Fibroblast of skin of right quadriceps (primary cell): ENCODE measurements at places on chromosomes 12 and 14.
A peak's percentile ranks its signal among the peaks of the same experiment; 100 is the strongest.

GRCh38 chr14:71688576-71688975, 243.7 kb upstream of the RGS6 start:
- DNase-seq, result peak; percentile 70

DNA sequence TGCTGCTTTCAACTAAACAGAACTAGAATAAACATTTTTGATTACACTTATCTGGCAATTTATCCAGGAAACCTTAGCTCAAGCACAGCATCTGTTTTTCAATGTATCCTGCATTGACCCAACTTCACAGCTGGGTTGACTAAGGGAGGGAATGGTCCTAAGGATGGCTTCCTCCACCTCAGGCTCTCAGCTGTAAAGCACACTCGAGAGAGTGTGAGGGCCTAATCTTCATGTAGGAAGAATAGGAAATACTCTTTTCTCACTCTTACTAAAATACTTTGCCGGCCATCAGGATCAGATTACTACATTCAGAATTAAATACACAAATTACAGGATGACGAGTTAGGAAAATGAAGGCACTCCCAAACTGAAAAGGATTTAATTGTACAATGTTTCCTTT, 7.2 kb downstream of the SETD3 start:
- DNase-seq, result no peak

- DNase-seq, result peak; percentile 88
Observed at GRCh38 chr12:65533177-65533883, 254.8 kb downstream of the MSRB3 start.

- no peak for DNase-seq
Observed at GRCh38 chr14:31568161-31568560, 7.0 kb downstream of the NUBPL start.

DNA sequence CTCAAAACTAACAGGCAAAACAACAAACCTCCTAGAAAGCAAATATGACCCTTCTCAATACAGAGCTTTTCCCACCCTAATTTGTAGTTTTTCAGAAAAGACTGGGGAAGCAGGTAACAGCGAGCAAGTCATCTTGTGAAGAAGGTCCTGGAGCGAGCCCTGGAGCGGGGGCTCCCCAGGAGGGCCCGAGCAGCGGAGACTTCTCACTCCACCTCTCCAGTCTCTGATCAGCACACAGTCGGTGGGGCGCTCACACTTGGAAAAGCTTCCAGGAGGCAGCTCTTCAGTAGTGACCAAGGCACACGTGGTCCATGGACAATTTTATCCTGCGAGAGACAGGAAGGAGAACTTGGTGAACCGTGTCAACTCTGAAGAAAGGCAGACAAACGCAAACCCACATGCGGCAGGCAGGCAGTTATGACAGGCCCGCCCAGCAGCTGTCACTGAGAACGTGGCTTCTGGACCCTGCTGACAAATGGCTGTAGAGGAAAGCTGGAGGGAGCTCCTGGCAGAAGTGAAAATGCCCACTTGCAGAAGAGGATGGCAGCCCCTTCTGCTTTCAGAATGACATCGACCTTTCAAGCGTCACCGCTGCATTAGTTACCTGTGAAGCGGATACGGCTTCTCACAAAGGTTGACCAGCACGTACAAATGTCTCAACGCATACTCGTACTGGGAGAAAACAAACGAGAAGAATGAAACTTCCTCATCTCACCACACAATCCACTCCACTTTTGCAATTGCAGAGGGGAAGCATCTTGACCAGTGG, 44.2 kb downstream of the LGMN start:
- DNase-seq, result no peak

GRCh38 chr12:108526482-108527165, 11.5 kb downstream of the FICD start:
- peak; percentile 31 for DNase-seq

DNA sequence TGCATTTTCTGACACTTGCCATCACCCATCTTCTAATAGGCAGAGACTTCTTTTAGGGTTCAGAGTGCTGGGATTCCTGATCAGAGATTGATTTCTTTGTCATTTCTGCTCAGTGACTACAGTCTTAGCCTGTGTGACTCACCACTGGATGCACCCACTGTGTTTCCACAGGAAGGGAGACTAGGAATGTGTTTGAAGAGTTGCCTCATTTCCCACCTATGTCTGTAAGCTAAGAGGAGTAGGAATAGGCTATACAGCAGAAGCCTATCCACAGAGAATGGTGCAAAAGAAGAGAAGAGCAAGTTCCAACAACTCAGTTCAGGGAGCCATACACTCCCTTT, 60.2 kb upstream of the ACTN1 start:
- DNase-seq, result peak; percentile 82

DNA sequence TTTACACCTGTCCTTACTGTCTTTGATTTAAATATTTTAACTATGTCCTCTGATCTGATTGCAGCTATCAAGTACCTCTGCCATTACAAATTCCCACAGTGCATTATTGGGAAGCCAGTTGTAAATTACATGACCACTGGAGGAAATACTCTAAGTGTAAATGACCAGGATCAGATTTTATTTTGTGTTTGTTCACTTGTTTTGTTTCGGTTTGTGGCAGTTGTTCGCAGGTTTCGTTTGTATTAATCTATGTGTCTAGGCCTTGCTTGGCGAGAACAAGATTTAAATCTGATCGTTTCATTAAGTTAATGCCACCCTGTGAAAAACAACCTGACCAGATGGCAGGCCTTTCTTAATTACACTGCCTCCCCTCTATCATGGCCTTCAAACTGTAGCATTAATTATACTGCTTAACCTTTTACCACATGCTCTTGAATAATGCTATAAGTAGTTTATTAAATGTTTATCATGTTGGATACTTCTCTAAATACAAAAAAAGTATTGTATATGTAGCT, 990.1 kb downstream of the TMTC2 start:
- DNase-seq, result no peak

- no peak for DNase-seq
Observed at GRCh38 chr12:117125272-117125613, 26.0 kb upstream of the TESC start.

DNA sequence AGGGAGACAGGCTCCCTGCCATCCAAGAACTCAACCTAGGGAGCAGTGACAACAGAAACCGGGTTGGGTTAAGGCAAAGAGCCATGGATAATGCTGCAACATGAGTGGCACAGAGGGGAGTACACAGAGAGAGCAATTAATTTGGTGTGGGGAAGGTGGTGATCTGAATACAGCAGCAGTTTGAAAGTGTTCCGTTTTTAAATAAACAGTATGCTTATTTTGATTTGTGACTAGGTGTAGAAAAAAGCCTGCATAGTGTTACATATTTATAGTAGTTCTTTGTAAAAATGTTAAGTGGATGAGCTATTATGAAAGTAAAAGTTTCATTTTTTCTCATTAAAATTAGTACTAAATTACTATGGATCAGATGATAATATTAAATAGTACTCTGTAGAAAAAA, 8.7 kb downstream of the AKAP5 start:
- no peak for DNase-seq

- peak; percentile 92 for DNase-seq
Observed at GRCh38 chr12:28899951-28900350, 249.1 kb upstream of the FAR2 start.

- DNase-seq, result no peak
Observed at GRCh38 chr14:68283378-68284123, 464.0 kb downstream of the RAD51B start.

DNA sequence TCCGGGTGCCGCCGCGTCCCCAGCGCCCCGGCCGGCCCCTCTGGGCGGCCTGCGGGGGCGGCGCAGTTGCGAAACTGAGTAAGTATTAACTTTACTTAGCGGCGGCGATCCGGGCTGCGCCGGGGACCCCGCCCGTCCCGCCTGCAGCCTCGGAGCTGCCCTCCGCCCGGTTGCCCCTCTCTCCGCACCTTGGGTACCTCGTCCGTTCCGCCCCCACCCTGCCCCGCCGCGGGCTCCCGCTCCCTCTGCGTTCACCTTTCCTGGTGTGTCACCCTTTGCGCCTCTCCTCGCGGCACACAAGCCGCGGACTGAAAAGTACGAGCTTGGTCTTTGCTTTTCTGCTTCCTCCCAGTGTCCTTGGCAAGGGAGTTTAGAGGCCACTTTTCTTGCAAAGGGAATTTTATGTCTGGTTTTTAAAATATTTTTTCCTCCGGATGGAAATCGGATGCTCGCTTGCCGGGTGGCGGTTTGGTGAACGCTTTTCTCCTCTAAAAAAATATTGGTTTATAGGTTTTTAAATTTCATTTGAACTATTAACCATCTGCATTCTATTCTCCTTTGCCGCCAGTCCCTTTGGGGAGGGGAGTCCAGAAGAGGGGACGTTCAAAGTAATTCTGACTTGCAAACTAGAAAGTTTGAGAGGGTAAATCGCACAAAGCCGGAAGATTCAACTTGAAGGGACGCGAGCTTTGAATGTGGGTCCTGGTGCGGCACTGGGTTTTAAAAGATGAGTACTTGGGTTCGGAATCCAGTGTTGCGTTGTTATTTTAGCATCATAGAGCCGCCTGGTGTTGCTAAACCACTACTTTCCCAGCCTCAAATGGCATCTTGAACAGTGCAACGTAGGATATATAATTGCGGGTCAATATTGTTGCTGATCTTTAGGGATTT, 834 bp downstream of the RASSF8 start:
- DNase-seq, result peak; percentile 85

DNA sequence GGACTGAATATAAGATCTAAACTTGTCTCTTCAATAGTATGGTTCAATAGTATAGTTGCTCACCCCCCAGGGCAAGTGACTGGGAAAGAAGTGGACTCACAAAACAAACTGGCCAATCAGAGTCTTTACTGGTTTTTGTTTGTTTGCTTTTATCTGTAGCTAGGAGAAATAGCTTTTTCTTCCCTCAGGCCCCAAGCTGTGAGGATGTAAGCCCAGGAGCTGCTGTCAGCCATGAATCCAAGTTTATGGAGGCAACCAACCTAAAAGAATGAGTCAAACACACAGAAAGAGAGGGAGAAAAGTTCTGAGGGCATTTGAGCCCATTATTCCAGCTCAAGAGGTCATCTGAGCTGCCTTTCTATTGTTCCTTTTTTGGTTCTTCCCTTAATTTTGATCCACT, 375.3 kb downstream of the BCAT1 start:
- DNase-seq, result no peak

- DNase-seq, result no peak
Observed at GRCh38 chr12:83172866-83173649, 486.4 kb downstream of the TMTC2 start.

DNA sequence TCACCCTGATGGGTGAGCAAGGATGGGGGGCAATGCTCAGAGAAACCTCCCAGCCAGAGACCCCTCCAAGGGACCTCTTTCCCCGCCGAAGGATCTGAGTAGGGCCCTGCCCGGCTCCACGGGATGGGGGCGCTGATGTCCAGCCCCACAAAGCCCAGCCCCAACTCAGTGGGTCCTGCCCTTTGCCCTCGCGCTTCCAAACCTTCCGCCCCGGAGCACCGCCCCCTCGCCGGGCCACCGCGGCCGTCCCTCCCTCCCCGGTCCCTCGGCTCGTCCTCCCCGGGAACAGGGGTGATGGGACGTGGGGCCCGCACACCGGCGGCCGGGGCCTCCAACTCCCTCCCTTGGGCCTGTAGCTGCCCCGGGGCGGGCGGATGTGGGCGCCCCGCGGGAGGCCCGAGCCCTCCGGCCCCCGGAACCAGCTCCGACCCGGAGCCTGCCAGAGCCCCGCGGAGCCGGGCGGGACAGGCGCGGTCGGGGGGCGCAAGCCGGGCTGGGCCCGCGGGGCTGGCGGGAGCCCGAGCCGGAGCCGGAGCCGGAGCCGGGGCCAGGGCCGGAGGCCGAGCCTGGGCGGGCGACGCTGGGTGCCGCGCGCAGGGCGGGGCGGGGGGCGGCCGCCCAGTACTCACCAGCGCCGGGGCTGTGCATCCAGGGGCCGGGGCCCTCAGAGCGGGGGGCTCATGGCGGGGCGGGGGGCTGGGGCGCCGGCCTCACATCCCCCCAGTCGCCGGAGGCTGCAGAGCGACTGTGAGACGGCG, 386 bp downstream of the HDAC7 start:
- DNase-seq, result no peak

GRCh38 chr12:108773798-108774788, 42.8 kb upstream of the CORO1C start:
- DNase-seq, result peak; percentile 52

DNA sequence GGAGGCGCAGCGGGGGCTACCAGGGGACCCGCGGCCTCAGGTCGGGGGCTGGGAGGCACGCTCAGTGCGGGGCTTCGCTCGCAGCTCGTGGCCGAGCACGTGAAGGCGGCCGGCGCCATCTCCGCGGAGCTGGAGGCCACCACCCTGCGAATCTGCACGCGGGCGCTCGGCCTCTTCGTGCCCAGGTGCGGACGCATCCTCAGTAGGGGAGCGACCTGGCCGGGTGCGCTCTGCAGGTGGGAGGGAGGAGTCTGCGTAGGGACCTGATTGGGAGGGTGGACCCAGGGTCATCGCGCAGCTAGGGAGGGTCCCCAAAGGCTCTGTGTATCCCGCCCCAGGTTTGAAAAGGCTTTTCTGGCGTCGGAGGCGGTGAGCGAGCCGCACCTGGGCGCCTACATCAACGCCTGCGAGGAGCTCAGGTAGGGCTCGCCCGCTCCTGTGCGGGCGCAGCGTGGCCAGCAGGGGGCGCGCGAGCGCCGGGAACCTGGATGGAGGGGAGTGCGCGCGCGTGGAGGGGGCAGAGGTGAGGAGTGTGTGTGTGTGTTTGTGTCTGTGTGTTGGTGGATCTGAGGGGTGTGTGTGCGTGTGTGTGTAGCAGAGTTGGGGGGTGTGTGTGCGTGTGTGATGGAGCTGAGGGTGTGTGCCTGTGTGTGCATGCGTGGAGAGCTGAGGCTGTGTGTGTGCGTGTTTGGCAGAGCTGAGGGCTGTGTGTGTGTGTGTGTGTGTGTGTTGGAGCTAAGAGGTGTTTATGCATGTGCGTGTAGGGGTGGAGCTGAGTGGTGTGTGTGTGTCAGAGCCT, 10.3 kb downstream of the EXOC3L4 start:
- DNase-seq, result peak; percentile 32

DNA sequence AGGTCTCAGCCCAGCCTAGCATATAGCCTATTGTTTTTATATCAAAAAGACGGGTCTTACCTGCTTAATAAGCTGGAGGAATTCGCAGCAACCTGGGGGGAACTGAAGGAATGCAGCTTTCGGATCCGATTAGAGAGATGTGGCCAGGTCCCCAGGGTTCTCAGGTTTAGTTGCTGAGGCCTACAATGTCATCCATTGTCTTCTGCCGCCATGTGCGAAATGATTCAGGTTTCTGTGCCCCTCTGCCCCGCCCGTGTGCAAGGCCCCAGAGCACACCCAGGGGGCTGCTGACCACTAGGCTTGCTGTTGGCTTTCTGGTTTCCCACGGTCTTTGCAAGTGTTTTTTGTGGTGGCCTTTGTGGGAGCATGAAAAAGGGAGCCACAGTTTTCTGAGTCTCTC, 154.5 kb upstream of the TBX3 start:
- DNase-seq, result no peak

DNA sequence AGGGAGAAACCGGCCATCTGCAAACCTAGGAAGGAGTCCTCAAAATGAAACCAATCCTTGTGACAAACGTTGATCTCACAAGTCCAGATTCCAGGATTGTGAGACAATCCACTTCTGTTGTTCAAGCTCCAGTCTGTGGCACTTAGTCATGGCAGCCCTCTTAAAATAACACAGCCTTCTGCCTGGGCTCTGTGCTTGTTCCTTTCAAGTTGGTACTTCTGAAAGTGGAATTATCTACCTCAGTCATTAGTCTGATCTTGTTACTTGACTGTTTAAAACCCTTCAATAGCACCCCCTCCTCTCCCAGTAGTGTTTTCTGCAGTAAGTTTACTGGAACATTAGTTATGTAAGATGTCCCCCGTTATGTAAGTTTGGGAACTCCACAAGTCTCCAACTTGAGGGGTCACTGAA, 111.0 kb upstream of the HIF1A start:
- peak; percentile 84 for DNase-seq
